ENCODE measurements at places on chromosomes 7 and 10.

- DNase-seq = no peak
These were observed 172.5 kb upstream of the SVIL start for GRCh38 chr10:29807163-29807806.

- no peak for DNase-seq
These were observed 28.8 kb downstream of the ENO4 start for GRCh38 chr10:116878123-116878522.

GRCh38 chr10:83632701-83633100, 506.6 kb upstream of the GHITM start:
- no peak for DNase-seq

DNA sequence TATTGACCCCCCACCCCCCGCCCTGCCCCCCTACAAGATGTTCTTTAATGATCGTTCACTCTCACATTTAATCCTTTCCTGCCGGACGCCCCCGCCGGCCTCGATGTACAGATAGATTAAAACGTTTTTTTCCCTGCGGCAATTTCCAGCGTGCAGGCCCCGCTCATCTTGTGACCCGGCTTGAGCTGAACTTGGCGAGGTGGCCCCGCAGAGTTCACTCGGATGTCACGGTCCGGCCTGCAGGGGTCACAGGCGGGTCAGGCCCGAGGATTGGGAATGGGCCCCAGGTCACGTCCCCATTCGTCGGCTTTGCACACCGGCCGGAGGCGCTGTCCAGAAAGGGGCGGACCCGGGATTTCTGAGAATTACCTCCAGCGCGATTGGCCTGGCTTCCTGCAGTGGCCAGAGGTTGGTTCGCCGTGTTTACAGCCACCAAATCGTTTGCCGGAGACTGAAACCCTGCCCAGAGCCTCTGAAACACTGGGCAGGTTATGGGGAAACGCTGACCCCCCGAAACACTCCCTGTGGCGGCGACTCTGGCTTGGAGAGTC, 1.9 kb upstream of the CYP26A1 start:
- peak; percentile 73 for DNase-seq

- peak; percentile 81 for DNase-seq
These were observed 834 bp downstream of the TAC1 start for GRCh38 chr7:97732565-97733275.

GRCh38 chr10:123398180-123398591, 244.0 kb downstream of the BUB3 start:
- DNase-seq = peak; percentile 58

- peak; percentile 28 for DNase-seq
These were observed 300.2 kb downstream of the NEBL start for GRCh38 chr10:20596911-20597310.

DNA sequence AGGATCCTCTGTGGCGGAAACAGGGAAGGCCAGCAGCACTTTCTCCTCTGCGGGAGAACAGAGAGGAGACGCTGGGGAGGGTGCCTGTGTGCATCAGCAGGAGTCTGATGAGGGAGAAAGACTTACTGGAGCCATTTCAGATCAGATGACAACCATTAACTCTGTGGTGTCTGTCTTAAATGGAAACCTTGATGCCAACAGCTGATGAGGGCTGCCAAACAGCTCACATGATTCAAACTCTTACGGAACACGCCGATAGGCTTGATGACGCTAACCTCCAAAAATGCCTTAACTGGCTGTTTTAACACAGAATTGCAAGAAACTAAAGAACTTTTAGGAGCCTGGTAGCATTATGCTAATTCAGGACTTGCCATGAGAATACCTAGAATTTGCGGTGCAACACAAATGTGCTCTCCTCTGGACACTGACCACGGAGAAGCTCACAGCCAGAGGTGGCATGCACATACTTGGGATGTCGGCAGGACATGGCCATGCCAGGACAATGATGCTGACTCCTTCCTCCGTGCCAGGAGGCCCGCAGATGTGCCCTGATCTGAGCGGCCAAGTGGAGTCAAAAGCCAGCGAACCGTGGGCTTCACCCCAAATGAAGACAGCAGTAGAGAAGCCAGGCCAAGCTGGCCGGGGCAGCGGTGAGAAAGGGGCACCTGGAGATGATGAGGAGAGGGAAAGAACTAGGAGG, 154.9 kb downstream of the ZMYND11 start:
- no peak for DNase-seq

- DNase-seq = peak; percentile 8
These were observed 509.0 kb upstream of the PODXL start for GRCh38 chr7:132065193-132065988.

DNA sequence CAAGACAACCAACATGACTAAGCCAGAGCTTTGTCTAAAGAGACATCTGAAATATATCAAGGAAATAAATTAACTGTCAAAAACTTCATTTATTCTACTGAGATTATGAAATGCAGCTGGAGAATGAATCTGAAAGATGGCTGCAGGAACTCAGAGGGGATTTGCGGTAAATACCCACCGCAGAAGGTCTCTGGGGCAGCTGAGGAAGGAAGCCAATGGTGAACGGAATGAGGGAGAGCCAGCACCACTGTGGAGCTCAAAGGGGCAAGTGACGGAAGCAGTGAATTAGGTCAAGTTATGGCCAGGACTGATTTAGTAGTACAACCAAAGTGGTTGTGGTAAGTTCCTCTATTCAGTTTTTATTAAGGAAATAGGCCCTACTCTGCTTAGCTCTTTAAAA, 215.3 kb upstream of the GLI3 start:
- peak; percentile 19 for DNase-seq

- peak; percentile 47 for DNase-seq
These were observed 92.6 kb downstream of the MAPK8 start for GRCh38 chr10:48399056-48399541.

- no peak for DNase-seq
These were observed 74.0 kb downstream of the WNT2 start for GRCh38 chr7:117248829-117249228.

DNA sequence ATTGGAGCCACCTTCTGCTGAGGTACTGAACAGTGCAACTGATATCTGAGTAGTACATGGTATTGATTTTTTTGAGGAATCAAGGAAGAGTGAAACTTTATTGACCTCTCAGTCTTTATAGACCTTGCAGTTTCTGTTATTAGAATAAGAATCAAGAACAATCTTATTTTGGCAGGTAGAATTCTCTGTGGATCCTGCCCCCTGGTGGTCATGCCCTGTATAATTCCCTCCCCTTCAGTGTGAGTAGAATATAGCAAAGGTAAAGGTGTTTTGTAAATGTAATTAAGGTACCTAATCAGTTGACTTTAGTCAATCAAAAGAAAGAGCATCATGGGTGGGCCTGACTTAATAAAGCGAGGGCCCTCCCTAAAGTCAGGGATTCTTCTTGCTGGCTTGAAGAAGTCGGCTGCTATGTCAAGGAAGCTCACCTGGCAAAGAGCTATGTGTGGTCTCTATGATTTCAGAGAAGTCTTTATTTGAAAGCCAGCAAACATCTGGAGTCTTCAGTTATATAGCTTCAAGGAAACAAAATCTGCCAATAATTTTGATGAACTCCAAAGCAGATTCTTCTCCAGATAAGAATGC, 142.8 kb downstream of the LSM5 start:
- DNase-seq = peak; percentile 11

DNA sequence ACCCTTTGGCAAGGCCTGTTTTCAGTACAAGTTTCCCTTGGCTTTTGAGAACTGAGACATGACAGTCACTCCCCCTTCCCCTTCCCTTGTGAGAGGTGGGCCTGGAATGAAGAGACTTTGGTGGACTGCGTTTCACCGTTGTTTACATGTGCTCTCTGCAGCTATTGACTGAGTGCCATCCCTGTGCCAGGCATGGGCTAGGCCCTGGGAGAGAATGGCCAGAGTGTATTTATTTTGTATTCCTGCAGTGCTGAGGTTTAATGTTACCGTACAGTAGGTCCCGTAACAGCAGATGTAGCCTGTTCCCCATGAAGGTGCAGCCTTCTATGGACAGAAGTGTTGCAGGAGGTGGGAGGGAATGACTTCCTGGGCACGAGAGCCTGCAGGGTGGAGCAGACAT, 50.0 kb downstream of the TACR2 start:
- no peak for DNase-seq

All from retina (tissue), 1 donor.